ENCODE measurements at places on chromosomes 11 and 22.

DNA sequence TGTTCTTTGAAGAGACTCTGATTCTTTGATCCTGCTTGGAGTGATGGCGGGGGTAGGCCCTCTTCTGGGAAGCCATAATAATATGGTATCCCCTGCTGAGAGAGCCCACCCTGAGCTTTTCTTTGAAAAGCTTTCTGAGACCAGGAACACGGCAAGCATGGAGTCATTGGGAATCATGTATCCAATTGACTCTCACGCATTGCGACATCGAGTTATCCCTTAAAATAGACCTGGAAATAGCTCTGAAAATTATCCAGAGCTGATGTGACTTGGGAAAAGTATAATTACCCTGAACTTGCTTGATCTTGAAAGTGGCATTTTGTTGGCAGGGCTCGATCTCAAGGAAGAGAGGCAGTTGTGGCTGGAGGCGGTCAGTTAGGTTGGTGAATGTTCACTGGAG, 36.8 kb upstream of the MPEG1 start:
- DNase-seq: no peak

- no peak for DNase-seq
Measured at GRCh38 chr22:23117275-23117674, 24.5 kb downstream of the RSPH14 start.

DNA sequence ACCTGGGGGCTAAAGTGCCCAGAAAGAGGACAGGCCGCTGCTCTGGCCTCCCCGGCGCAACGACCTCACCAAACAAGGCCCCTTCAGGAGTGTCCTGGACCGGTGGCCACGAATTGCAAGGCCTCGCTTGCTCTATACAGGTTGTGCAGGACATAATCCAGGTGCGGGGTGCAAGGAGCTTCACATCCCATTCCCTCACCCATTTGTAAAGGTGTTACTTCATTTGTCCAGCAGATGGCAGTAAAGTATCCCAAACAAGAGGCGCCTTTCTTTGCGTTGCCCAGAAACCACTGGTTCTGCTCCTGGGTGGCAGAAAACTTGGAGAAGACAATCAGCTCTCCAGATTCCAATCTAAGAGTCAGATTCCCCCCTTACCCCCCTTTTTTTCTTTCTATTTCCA, 35.9 kb upstream of the PRDM11 start:
- DNase-seq: peak; percentile 70

DNA sequence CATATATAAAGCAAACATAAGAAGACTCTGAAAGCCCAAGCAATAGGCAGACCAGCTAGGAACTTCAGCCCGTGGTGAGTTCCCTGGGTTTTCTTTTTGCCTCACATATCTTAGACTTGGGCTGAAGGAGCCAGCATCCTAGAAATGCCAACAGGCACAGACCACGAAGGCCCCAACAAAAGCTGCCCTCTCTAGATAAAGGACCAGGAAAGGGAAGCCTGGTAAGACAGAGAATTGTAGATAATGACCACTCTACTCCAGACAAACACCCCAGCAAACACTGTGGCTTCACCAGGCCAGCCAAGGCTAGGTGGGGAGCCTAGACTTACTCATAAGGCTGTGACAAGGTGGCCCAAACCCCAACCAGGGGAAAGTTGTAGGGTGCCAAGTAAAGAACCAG, 11.2 kb downstream of the GAL start:
- no peak for DNase-seq

DNA sequence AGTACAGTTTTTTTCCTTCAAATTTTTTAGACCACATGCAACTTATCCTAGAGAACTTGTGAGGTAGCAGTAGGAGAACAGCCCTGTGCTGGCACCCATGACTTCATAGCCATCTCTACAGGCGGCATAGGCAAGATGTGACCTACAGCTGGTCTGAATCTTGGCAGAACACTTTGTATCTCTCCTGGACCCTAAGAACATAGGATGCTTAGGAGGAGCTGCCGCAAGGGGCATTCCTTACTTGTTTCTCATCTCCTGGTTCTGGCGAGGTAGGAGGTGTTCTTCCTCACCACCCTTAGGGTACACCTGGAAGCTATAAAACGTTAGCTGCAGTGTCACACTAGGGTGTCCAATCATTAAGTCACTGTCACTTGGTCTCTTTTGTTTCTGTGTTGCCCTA, 16.4 kb downstream of the CWC15 start:
- DNase-seq: no peak

Data from NCI-H1092 treated with DMSO at 0.1 percent for 48 hours (cell line).